GDM1 (cell line): ENCODE measurements at places on chromosomes 11 and 22.

DNA sequence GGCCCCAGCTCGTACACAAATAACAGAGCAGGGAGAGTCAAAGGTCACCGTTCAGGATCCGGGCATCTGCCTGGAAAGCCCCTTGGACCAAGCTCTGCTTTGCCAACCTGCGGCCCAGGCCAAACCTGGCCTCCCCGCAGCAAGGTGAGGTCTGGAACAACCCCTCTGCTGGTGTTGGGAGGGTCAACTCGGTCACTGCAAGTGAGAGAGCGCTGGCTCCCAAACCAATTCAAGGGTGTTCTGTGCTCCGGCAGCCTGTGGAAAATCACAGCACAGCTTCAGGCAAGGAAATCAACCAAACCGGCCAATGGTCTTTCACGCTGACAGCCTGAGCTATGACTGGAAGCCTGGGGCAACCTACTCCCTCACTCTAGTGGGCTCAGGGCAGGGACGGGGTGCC is 63.4 kb downstream of the MYH9 start:
- DNase-seq, result no peak

GRCh38 chr11:126816645-126817044 is 183.9 kb downstream of the KIRREL3 start:
- no peak for DNase-seq

GRCh38 chr11:78812513-78813293 is 238.0 kb upstream of the NARS2 start:
- no peak for DNase-seq

DNA sequence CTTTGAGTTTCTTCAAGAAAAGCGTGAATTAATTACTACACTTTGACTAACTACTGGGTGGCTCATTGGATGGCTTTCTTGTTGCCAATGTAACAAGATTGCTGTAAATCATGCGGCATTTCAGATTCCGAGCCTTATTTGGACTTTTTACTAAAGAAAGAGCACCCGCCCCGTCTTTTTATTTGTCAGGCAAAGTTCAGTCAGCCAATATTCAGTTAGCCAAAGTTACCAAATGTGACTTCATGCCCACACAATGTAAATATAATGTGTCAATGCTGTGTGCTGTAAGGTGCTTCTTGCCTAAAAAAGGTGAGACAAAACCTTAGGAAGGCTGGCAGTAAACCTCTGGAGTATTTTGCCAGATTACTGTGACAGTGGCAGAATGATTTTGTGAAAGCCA is 14.8 kb downstream of the FLI1 start:
- DNase-seq, result no peak

GRCh38 chr11:20207781-20208621 is 47.7 kb upstream of the DBX1 start:
- DNase-seq, result no peak

DNA sequence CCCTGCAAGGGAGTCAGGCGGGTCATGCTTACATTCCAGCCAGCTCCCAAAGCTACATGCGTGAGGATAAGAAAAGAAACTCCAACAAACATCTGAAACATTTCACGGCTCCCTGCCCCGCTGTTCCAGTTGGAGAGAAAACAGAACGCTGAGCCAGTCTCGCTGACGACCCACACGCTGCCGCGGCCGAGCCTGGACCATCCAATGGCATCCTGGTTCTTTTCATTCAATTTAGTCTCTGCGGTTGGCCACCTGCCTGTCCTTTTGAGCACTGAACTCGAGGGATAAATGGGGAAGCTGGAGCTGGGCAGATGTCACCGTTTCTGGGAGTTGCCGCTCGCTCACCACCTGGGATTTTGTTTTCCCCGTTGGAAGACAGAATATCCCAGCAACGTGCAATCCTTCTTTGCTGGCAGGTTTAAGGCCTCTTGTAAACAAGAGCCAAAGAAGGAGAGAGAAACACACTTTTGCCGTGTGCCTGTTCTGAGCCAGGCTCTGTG is 45.3 kb upstream of the SHISAL1 start:
- no peak for DNase-seq

DNA sequence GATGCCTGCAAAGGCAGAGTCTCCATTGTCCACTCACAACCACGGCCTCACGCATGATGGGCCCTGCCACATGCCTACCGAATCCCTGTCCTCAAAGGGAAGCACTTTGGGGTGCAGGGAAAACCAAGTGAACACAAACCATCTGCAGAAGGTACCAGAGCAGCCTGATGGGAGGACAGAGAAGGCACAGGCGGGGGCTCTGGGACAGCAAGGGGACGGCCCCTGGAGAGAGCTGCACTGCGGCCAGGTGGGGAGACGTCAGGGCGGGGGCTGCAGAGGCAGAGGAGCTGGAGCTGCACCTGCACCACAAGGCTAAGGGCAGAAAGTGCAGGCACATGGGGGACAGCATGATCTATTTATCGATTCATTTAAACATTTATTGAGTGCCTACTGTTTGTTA is 1056.0 kb downstream of the TBC1D22A start:
- DNase-seq, result no peak

GRCh38 chr11:34308049-34308912 is 49.5 kb downstream of the ABTB2 start:
- DNase-seq, result no peak

GRCh38 chr22:22155146-22155545 is 89.4 kb upstream of the VPREB1 start:
- no peak for DNase-seq

- no peak for DNase-seq
Measured at GRCh38 chr11:95297680-95298452, 66.9 kb upstream of the SESN3 start.

DNA sequence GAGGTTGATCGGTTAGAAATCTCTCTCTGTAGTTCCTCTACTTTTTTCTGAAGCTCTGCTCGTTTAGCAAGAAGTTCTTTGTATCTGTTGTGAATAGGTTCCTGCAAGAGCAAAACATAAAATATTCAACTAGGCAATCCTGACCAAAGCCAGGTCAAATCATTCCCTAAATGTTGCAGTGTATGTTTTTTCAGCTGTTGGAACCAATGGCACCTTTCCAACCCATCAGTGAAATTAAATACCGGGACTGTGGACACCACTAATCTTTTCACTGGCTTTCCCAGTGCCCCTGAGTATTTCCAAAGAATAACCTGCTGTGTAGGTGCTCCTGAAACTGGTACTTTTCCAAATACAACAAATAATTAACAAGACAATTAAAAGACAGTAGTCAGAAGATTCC is 45.1 kb downstream of the CEP57 start:
- DNase-seq, result no peak

DNA sequence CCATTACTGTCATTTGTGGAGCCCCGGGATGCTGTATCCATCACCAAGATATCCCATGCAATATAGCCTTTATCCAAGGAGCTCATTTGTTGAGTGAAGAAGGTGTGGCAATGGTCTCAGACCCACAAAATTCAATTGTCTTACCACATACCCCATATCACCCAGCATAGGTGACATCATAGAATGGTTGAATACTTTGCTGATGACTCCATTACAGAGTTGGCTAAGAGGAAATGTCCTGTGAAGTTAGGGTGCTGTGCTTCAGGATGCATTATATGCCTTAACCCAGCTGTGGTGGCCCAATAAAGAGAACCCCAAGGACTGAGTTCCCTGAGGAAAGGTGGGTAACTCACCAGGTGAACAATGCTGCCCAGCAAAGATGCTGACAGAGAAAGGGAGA is 113.7 kb downstream of the EFCAB6 start:
- DNase-seq, result no peak

GRCh38 chr11:131483453-131483852 is 113.0 kb downstream of the NTM start:
- no peak for DNase-seq

- no peak for DNase-seq
Measured at GRCh38 chr22:24950272-24950902, 2.1 kb upstream of the KIAA1671 start.

- no peak for DNase-seq
Measured at GRCh38 chr11:35905646-35906276, 38.1 kb upstream of the LDLRAD3 start.

- no peak for DNase-seq
Measured at GRCh38 chr22:46149512-46150033, 753 bp upstream of the PPARA start.

DNA sequence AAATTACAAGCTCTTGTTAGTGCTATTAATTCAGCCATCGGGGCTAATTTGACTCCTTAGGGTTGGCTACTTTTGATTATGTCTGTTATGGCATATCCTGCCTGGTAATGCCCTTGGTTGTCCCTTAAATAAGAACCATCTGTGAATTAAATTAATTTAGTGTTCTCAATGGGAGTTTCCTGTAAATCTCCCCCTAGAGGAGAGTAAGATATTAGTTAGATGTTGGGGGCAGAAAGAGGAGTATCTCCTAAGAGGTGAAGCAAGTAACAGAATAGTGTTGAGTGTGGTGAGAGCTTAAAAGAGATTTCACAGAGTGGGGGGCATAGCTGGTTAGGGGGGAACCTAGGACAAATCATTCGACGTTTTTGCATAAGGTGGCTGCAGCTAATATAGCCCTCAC is 1126.9 kb downstream of the JRKL start:
- no peak for DNase-seq

DNA sequence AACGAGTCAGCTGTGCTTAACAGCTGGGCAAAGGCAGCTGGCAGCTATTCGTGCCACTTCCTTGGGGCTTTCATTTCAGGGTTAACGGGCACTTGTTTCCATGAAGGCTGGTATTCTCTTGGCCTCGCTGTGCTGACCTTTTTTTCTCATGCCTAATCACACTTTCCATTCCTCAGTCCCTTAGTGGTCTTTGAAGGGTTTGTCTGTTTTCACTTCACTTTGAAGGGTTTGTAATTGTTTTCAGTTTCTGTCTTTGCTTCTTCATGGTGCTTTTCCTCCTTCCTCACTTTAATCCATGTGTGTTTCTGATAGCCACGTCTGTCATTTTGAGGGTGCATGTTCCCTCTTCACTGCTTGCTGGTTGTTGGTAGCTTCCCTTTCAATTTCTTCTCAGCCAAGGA is 24.6 kb downstream of the PPIL2 start:
- DNase-seq, result no peak

GRCh38 chr11:13681446-13681845 is 13.0 kb downstream of the FAR1 start:
- no peak for DNase-seq

DNA sequence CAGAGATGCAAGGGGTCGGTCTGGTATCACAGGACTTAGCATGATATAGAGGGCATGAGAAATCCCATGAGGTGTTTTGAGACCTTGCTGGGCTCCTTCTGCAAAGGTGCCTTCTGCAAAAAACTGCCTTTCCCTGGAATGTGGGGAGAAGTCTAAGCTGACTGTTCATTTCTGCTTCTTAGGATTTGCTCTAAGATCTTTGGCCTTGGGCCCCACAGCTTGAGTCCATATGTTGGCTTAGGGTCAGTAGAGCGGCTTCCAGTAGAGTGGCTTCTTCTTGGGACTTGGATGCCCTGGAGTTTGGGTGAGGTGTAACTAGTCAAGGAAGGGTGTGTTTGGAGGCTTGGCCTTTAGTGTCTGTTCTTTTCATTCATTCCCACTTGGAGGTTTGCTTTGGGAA is 37.0 kb downstream of the AMPD3 start:
- no peak for DNase-seq

DNA sequence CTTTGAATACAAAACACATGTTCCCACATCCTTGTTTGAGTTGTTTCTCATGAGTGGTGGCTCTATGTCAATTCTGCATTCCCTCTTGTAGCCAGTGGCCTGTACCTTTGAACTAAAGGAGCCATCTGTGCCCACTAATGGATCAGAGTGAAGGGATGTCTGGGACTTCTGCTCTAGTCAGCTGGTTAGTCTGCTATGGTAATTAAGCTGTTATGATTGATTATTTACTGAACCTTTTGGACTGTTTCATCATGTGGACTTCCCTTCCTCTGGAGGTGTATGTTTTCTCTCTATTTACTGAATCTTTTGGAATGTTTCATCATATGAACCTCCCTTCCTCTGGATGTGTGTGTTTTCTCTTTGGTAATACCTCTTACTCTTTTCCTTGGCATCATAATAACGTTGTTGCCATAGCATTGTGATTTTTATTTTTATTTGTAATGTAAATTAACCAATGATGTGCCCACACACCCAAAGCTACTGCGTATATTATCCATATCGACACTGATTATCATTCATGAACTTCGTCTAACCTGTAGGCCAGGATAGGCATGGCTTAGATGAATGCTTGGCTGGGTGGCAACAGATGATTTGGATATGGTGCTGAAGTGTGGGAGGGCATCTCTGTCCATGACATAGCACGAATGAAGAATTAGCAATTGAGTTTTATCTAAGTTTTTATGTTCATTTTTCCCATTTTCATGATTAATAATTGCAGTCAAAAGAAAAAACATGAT is 112.3 kb upstream of the SORL1-AS1 start:
- DNase-seq, result no peak

DNA sequence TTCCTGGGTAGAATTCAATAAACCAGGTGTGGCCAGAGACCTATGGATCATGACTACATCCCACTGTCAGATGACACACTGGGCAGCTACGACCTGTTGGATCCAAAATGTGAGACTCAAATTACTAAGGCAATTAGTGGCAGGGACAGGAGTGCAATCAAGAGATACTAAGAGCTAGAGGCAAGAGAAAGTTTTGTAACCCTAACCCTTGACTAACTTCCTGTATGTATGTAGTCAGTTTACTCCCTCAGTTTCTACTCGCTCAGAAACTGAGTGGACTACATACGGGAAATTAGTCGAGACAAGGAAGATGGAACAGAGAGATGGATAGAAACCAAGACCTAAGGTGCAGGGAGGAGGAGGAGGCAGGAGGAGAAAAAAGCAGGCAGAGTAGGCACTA is 2.7 kb downstream of the CYB5R2 start:
- no peak for DNase-seq

- DNase-seq, result no peak
Measured at GRCh38 chr11:129273944-129274711, 82.0 kb upstream of the ARHGAP32 start.

DNA sequence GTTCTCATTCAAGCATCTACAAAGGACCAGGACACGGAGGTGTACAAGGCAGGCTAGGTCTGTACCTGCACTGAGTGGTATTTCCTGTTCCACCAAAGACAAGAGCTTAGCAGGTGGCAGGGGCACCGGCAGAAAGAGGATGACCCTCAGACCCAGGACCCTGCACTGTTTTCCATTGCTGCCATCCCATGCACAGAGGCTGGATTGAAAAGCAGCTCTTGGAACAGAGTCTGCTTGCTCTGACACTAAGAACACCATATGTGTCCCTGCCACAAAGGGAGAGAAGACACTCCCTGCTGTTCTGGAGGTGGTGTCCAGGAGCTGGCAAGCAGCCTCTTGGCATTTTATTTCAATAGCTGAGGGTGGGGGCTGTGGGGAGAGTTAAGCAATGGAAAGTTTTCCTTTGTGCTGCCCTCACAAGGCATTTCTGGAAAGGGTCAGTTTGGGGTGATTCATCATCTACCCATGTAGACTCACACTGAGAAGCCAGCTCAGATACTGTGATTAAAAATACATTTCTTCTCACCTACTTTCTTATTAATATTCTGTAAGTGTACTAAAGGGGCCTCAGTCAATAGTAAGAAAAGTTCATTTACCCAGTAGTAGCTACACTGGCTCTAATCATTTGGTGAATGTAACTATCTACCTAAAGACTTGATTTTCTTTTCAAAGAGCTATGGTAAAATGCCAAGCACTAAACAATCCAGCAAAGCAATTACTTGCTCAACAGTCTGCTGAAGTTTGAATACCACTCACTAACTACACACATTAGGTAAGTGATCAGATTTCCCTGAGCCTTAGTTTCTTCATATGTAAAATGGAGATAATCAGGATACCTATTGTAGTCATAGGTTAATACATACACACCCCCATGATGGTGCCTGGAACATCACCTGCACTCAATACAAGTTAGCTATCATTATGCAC is 55.2 kb downstream of the SLC1A2 start:
- no peak for DNase-seq
